ENCODE measurements at places on chromosomes 11 and 22.

GRCh38 chr11:76209375-76209972 is 3.2 kb upstream of the WNT11 start:
- no peaks in the 10 kb centered on the region for H3K36me3 ChIP-seq
- peak; percentile 33 for DNase-seq
- peaks cover 17% of the 10 kb centered on the region for H3K27me3 ChIP-seq

- no peak overlapping the region for H3K27ac ChIP-seq
- peaks cover 100% of the 10 kb centered on the region for H3K27me3 ChIP-seq
- no peaks in the 10 kb centered on the region for H3K36me3 ChIP-seq
- no peaks in the 10 kb centered on the region for H3K4me1 ChIP-seq
These were observed 15.7 kb downstream of the GRIK4 start for GRCh38 chr11:120527111-120527761.

- no peak overlapping the region for H3K27ac ChIP-seq
- no peaks in the 10 kb centered on the region for H3K36me3 ChIP-seq
- H3K4me3 ChIP-seq = no peak overlapping the region
- DNase-seq = no peak
These were observed 101.1 kb upstream of the SPON1 start for GRCh38 chr11:13861411-13861810.

GRCh38 chr11:125465701-125466100 is 30.4 kb downstream of the FEZ1 start:
- H3K27ac ChIP-seq = no peak overlapping the region
- H3K36me3 ChIP-seq = no peaks in the 10 kb centered on the region
- H3K4me3 ChIP-seq = no peak overlapping the region
- 0 out of 2 replicates have a peak, but pooled peaks cover 3% of the 10 kb centered on the region for H3K27me3 ChIP-seq

DNA sequence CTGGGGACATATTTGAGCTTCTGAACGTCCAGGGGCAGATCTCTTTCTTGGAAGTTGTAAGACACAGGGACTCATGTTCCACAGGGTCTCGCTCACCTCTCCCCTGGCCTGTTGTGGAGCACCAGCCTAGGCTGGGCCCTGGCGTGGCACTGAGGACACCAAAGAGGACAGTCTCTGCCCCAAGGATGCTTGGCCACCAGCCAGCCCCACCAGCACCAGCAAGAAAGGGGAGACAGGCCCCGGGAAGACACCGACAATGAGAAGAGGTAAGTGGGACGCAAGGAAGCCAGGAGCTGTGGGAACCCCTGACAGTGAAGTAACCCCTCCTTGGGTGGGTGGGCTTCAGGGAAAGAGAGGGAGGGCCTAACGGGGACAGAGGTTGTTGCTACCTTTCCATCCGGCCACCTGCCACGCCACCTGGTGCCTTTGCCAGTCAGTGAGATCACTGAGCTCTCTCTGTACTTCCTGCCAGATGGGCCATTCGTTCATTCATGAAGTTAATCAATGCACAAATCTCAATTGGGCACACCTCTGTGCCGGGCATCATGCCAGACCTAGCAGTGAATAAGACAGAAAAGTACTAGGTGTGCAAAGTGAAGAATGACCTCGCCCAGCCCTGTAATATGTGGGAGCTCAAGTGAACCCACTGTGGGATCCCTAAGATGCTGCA is 11.1 kb downstream of the APOL5 start:
- H3K27ac ChIP-seq = no peak overlapping the region
- no peaks in the 10 kb centered on the region for H3K36me3 ChIP-seq
- no peak overlapping the region for H3K4me3 ChIP-seq
- DNase-seq = peak; percentile 19
- no peaks in the 10 kb centered on the region for H3K4me1 ChIP-seq
